Midbrain (tissue), 1 donor: ENCODE measurements at places on chromosomes 4 and X.
A peak's percentile ranks its signal among the peaks of the same experiment; 100 is the strongest.

- no peak for DNase-seq
Measured at GRCh38 chr4:186845137-186845842, 121.6 kb upstream of the FAT1 start.

GRCh38 chr4:38765382-38765781, 17.4 kb downstream of the TLR10 start:
- DNase-seq, result no peak

DNA sequence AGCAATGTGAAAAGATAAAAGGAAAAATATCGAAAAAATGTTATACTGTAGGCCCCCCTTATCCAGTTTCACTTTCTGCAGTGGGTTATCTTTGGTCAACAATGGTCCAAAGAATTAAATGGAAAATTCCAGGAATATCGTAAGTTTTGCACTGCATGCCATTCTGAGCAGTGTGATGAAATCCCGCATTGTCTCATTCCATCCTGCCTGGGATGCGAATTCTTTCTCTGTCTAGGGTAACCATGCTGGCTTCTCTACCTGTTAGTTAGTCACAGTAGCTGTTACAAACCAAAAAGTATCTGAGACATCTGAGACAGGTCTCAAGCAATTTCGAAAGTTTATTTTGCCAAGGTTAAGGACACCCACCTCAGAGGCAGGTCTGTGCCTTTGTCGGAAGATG, 170.3 kb downstream of the COX18 start:
- no peak for DNase-seq

GRCh38 chr4:120616-121015, 3.7 kb upstream of the ZNF718 start:
- DNase-seq, result no peak

GRCh38 chr4:77582156-77582555, 23.5 kb upstream of the CXCL13 start:
- no peak for DNase-seq

DNA sequence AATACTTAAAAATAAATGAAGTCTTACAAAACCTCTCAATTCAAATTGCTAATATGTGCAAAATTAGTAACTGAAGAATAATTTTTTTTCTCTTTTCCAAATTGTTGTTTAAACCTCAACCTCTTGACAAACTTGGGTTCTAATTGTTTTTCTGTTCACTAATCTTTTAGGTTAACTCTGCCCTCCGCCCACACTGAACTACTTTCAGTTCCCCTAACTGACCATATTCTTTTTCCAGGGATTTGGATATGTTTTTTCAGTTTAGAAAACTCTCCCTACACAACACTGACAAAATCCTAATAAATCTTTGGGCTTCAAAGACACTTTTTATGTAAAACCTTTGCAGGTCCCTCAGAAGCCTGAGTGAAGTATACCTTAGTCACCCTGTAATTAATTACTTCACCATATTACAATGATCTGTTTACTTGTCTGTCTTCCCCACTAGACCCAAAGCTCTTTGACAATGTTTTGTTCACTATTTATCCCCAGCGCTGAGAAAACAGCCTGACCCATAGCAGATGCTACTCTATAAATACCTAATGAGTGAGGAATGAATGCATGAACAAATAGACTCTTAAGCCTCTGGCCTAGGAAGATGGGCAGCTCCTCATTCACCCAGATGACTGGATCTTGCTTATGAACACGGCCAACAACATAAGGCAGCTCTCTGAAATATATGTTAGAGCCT, 134.9 kb downstream of the MAML3 start:
- no peak for DNase-seq

- DNase-seq, result no peak
Measured at GRCh38 chr4:139191373-139191772, 14.4 kb upstream of the ELF2 start.

DNA sequence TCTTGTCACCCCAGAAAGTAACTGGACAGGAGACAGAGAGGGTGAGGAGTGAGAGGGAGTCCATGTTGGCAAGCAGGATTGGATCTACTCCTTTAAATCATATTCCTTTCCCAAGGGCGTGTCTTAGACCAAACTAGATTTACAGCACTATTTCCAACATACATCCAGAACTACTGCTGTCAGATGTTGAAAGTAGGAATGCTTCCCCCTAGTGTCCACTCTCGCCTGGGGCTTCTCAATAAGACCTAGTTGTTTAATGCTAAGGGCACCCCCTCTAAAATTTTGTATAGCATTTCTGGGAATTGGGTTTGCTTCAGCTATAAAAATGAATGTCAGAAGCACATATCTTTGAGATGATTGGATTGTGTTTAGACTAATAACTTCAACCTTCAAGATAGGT, 13.3 kb downstream of the OFD1 start:
- peak; percentile 50 for DNase-seq

GRCh38 chr4:20422398-20422797, 170.7 kb downstream of the SLIT2 start:
- DNase-seq, result peak; percentile 19

DNA sequence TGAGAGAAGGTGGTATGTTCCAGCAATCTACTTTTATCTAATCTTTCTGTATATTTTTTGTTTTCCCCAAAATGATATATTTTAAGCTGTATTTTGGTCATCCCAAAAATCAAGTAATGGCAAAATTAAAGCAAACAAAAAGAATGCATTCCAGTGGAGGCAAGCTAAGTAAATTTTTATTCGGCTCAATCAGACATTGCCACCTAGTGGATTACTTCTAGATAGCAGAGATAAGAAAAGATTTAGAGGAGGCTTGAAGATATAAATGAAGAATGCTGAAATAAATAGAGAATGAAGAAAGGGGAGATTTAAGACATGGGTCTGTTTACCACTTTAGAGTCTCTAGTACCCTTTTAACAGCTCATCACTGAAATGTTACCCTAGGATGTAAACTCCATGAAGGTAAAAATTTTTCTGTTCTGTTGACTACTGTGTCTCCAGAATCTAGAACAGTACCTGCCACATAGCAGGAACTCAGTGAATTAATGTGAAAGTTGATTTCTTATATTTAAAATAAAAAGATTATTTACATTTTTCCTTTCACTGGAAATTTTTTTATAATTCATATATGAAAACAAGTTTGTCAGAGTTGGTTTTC, 110.9 kb upstream of the ANK2 start:
- DNase-seq, result peak; percentile 71

GRCh38 chr4:114907568-114907967, 205.9 kb downstream of the NDST4 start:
- DNase-seq, result no peak

- no peak for DNase-seq
Measured at GRCh38 chr4:146371812-146372211, 149.9 kb downstream of the SLC10A7 start.

- DNase-seq, result no peak
Measured at GRCh38 chr4:138645289-138645688, 370.3 kb upstream of the NOCT start.

GRCh38 chr4:91958596-91958995, 345.2 kb upstream of the GRID2 start:
- DNase-seq, result no peak
